Stimulated activated CD8-positive, alpha-beta memory T cell treated with anti-CD3 and anti-CD28 coated beads, Interleukin-4, amount 100 ng/mL, for 24 hours (primary cell): ENCODE measurements at places on chromosomes 3 and 15.

- no peak for DNase-seq
Measured at GRCh38 chr15:96300836-96301235, 29.7 kb upstream of the NR2F2 start.

- DNase-seq: no peak
Measured at GRCh38 chr3:189908646-189909045, 212.1 kb downstream of the P3H2 start.

DNA sequence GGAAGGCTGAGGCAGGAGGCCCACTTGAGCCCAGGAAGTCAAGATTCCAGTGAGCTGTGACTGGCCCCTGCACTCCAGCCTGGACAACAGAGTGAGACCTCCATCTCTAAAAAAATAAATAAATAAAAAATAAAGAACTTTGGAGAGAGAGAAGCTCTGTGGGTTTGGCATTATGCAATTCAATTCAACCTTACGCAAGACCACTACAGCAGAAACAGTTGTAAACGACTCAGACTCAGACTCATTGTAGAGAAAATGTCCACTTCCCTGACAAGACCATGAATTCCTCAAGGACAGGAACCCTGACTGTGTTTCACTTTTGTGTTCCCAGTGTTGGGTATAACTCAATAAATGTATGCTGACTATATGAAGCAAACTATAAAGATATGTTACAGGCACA, 90.3 kb upstream of the C3orf80 start:
- DNase-seq: no peak

GRCh38 chr3:43231276-43232000, 54.9 kb upstream of the SNRK start:
- no peak for DNase-seq

DNA sequence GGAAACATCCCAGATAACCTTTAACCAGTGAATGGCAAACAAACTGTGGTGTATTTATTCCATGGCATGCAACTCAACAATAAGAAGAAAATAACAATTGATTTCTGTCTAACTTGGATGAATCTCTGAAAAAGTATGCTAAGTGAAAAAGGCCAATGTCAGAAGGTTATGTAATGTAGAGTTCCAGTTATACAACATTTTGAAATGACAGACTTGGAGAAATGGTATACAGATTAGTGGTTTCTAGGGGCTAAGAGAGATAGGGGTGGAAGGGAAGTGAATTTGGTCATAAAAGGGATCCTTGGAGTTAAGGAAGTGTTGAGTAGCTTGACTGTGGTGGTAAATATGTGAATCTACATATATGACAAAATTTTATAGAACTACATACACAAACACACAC, 269.4 kb upstream of the SUCLG2 start:
- DNase-seq: no peak

- DNase-seq: no peak
Measured at GRCh38 chr3:138079901-138080300, 35.5 kb downstream of the DZIP1L start.

GRCh38 chr3:62367763-62368195, 5.6 kb downstream of the FEZF2 start:
- no peak for DNase-seq

GRCh38 chr15:62999923-63000561, 42.5 kb upstream of the TPM1 start:
- no peak for DNase-seq

- DNase-seq: no peak
Measured at GRCh38 chr15:28931828-28932227, 46.1 kb downstream of the APBA2 start.

- DNase-seq: no peak
Measured at GRCh38 chr3:14836049-14836468, 17.3 kb downstream of the FGD5 start.

GRCh38 chr3:42612928-42613327, 12.4 kb downstream of the NKTR start:
- no peak for DNase-seq

GRCh38 chr3:126365351-126366277, 8.4 kb upstream of the KLF15 start:
- no peak for DNase-seq

DNA sequence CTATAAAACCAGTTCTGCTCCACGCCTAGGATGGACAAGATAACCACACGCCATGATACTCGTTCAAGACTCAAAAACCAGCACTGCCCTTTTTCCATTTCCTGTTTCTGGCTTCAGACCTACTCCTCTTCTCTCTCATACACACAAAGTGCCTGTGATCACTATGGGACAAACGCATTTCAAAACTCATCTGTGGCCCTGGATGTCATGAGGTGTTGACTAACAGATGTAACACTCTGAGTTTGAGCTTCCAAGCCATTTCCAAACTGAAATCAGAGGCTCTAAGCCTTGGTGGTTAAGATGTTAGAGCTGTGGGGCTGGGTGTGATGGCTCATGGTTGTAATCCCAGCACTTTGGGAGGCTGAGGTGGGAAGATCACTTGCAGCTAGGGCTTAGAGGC, 55.7 kb upstream of the LMOD3 start:
- no peak for DNase-seq

GRCh38 chr3:15342945-15343344, 10.6 kb upstream of the SH3BP5 start:
- no peak for DNase-seq

GRCh38 chr15:74866090-74866489, 7.1 kb downstream of the SCAMP2 start:
- DNase-seq: no peak

DNA sequence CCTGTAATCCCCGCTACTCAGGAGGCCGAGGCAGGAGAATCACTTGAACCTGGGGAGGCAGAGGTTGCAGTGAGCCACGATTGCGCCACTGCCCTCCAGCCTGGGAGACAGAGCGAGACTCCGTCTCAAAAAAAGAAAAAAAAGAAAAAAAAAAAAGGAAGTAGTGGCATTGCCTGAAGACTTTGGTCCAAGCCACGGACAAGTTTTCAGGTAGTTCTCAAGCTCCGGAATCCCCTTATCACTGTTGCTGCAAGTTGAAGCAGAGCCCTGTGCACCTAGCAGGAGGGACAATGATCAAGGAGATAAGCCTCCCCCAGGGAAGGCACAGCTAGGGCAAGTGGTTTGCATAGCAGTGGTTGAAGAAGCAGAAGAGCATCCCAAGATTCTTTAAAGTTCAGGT, 97.6 kb downstream of the MEX3B start:
- DNase-seq: no peak

DNA sequence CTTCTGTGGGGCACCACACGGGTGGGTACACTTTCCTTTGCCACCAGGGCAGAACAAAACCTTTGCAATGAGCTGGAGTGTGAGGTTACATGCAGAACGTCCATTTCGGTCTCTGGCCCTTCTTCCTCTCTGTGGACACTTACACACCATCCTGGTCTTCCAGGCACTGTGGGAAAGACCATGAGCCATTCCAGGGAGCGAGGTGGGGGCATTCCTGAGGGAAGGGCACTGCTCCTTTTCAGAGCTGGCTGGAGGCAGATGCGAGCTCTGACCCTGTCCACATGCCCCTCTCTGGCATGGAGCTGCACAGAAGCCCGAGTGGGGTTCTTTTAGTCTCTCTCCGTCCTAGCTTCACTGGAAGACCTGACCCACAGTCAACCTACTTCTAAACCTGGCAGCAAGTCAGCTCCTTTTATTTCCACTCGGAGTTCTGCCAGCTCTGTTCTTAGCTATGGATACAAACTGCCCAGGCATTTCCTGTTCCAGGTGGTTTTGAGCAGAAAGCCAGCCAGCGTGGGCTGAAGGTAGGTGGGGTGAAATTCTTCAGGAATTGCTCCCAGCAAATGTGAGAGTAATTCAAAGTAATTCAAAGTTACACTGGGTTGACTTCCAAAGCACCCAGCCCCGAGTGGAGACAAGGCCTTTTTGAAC, 281.4 kb downstream of the ADAMTS17 start:
- no peak for DNase-seq

GRCh38 chr3:151345859-151346258, 16.5 kb upstream of the P2RY13 start:
- no peak for DNase-seq

- no peak for DNase-seq
Measured at GRCh38 chr3:45518376-45519135, 76.0 kb upstream of the LIMD1 start.

DNA sequence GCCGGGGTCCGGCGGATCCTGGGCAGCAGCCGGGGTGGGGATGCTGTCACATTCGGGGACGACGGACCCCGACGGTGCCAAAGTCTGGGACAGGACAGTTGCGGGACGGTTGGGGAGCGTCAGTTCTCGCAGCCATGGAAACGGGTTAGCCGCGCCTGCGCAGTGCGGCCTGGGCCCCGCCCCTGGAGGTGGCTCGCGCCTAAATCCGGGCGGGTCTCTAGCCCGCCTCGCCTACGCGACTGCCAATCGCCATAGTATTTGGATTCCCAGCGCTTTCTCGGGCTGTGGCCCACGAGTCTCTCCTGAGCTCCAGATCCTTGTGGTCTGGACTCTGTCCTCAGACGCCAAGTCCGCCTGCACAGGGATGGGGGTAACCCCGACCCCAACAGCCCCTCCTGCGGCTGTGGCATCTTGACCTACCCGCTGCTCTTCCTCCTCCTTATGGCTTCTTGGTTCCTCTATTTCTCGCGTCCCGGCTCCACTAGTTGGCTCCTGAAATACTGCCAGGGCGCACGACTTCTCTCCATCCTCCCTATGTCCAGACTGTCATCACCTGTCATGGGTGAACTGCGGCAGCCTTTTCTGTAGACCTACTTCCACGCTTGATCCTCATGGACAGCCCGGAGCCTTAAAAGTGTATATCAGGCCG, at the start of gene ZMYND10:
TSS of gene ZMYND10 (minus strand) at position 147 of the 649 bp plus-strand sequence. CDS start 153 bp downstream, outside the sequence.
- peak; percentile 68 for DNase-seq

GRCh38 chr15:83378921-83379578, 68.1 kb upstream of the SH3GL3 start:
- DNase-seq: no peak

- DNase-seq: no peak
Measured at GRCh38 chr3:64022451-64023186, 675 bp downstream of the PSMD6 start.

DNA sequence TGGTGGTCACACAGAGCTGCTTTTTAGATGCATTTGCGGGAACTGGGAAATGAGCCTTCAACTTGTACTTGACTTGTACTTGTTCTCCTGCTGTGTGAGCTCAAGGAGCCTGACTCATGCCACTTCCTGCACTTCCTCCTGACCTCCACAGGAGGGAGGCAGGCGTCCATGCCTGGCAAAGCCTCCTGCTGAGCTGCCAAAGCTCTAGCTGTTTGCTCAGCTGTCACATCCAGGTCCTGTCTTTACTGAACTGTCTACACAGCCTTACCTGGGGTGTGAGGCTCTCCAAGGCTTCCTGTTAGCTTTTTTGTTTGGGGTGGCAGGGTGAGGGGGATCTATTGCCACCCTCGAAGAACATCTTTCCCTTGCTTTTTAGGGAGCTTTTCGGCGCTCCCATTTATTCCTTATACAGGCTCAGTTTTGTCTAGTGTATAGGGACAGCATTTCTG, 6.4 kb downstream of the THPO start:
- peak; percentile 26 for DNase-seq

DNA sequence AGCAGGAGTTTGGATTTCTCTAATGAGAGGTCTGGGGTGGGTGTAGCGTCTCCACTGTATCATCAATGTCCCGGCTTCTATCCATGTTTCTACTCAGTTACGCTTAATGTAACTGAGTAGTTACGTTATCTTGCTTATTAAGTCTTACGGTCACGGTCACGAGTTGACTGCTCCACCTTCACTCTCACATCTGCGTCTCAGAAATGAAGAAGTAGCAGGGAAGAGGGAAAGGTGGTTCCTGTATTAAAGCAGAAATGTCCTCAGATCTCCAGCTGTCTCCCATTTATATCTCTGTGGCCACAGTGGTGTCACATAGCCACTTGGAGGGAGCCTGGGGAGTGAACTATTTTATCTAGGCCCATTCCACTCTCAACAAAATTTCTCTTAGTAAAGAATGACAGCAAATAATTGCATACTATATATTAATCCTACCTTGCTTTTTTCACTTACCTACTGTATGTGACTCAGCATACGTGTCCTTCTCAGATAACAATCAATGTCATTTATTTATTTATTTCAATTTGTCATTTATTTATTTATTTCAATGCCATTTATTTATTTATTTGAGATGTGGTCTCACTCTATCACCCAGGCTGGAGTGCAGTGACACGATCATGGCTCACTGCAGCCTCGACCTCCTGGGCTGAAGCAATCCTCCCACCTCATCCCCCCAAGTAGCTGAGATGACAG, 39.7 kb upstream of the RNU6-1 start:
- no peak for DNase-seq

DNA sequence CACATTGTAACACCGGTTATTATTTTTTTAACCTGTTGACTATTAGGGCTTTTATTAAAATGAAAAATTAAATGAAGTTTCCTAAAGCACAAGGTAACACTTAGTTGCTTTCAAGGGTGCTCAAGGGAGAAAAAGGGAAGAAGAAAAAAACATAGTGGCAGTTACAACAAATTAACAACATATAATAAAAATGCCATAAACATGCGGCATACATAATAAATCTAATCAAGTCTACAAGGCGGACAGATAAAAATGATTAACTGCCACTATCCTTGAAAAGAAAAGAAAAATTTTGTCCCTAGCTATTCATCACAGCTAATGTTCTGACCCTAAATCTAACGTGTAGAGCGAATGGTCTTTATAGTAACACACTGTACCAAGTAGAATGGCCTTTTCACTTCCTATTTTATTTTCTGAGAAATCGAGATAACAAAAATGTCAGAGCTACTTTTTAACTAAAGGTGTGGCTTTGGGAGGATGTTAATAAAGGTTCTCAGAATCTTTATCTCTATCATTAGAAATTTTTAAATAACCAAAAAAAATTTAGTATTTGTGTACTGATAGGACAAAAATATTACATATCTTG, 194.9 kb downstream of the FOXP1 start:
- DNase-seq: no peak

- no peak for DNase-seq
Measured at GRCh38 chr15:47742742-47743141, 25.4 kb downstream of the SEMA6D start.

- no peak for DNase-seq
Measured at GRCh38 chr15:75694241-75695182, 18.1 kb downstream of the CSPG4 start.

DNA sequence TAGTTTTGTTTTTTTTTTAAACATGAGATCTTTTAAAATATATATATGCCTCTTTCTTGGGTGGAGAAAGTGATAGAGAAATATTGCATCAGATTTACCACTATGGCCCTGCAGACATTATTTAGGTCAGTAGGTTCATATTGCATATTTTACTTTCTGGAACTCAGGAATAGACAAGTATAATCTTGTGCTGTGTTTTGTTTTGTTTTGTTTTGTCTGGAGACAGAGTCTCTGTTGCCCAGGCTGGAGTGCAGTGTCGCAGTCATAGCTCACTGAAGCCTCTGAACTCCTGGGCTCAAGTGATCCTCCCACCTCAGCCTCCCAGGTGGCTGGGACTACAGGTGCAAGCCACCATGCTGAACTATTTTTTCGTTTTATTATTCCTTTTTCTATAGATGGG, 21.5 kb upstream of the DUT start:
- no peak for DNase-seq

DNA sequence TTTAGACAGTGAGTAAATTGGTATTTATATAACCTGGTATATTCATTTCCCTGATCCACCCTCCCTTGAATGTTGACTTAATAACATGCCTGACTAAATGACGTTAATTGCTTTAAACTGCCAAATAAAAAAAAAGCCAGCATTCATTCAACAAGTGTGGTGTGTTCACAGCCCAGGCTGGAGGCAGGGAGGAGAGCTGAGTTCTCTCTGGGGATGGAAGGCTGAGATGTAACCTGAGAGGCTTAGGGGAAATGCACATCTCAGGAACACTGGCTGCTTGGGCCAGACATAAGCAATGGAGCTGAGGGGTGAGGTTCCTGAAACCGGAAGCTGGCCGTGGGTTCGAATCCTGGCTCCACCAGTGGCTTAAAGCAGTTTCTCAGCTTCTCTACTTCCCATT, 17.3 kb downstream of the CACNA2D3 start:
- no peak for DNase-seq

- no peak for DNase-seq
Measured at GRCh38 chr15:79458491-79458890, 26.4 kb downstream of the MINAR1 start.
